ENCODE measurements at places on chromosomes 13 and 19. TPM values are rescaled to one million over a fixed set of nuclear protein-coding genes. Genes with fewer than 3 reads are reported as not detected.
A peak's percentile ranks its signal among the peaks of the same experiment; 100 is the strongest.

- DNase-seq, result no peak
These were observed 19.7 kb upstream of the CLN5 start for GRCh38 chr13:76971851-76972829.

DNA sequence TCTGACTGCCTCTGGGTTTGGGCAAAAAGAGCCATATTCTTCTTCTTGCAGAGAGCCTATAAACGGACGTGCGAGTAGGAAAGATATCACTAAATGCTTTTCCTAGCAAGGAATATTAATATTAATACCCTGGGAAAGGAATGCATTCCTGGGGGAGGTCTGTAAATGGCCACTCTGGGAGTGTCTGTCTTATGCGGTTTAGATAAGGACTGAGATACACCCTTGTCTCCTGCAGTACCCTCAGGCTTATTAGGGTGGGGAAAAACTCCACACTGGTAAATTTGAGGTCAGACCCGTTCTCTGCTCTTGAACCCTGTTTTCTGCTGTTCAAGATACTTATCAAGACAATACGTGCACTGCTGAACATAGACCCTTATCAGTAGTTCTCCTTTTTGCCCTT, 763.8 kb downstream of the SLITRK5 start:
- no peak for DNase-seq

DNA sequence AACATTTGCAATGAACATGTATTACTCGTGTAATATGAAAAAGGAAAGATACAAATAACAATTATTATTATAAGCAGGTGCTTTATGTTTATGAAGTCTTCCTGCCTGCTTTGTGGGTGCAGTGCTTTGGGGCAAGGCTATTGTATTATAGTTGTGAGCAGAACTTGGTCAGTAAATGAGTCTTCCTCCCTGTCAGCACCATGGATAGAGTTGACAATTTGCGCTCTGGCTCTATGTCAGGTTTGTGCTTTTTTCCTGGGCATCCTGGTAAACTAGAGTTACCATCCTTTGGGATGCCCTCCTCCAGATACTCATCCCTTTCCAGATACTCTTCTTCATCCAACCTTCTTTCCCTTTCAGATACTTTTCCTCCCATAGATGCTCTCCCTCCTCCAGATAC, 19.6 kb downstream of the ERICH6B start:
- DNase-seq, result no peak

DNA sequence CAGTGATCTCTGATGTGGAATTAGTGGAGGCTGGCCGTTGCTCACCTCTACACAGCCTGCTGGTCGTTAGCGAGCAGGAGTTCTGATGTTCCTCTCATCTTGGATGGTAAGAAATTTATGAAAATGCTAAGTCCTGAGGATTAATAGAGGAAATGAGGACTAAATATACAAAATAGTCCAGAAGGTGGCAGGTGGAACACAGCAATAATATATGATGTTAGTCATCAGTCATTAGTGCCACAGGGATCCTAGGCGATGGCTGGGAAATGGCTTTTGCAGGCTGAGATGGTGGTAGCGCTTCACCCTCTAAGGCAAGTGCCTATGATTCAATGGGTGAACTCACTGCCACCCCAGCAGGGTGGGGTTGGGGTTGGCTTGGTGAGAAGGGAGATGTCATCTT, 338.6 kb upstream of the TMTC4 start:
- DNase-seq, result no peak

GRCh38 chr13:27446986-27447583, 3.3 kb downstream of the MTIF3 start:
- no peak for DNase-seq

DNA sequence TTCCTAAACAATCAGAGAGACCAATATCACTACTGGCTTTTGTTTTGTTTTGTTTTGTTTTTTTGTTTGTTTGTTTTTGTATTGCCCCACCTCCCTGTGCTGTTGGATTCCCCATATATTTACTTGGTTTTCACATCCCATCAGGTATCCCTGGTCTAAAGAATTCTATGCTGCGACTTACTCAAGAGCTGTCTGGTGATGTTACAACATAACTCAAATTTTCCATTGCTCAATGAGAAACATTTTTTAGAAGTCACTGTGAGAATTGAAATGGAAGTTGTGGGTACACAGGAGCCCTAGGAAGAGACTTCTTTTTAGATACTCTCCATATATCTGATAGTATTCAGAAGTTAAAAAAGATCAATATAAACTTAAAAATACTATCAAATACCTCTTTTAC, 181.4 kb downstream of the KLF5 start:
- no peak for DNase-seq

DNA sequence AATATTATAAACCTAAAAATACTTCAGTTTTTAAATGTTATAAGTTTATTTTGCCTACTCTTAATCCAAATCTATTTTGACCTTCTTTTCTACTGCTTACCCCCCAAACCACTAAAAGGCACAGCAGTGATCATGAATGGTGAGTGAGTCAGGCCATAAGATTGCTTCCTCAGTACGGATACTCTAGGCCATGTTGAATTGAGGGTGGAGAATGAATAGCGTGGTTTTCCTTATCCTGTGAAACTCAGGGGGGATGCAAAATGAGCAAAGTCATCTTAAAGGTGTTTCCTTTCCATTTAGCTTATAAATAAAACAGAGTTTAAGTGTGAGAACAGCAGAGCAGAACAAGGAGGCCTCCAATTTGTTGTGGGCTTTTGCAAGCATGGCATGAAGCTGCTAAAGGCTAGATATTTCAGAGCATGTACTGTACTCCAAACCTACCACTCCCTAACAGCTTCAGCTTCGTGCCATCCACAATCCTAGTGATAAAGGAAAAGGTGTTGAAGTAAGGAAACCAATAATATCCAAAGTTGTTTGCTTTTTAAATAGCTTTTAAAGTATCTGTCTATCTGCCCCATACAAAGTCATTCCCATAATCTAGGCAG, 25.0 kb downstream of the SERPINE3 start:
- peak; percentile 40 for DNase-seq

GRCh38 chr13:105997581-105998550, 537.6 kb downstream of the EFNB2 start:
- no peak for DNase-seq

DNA sequence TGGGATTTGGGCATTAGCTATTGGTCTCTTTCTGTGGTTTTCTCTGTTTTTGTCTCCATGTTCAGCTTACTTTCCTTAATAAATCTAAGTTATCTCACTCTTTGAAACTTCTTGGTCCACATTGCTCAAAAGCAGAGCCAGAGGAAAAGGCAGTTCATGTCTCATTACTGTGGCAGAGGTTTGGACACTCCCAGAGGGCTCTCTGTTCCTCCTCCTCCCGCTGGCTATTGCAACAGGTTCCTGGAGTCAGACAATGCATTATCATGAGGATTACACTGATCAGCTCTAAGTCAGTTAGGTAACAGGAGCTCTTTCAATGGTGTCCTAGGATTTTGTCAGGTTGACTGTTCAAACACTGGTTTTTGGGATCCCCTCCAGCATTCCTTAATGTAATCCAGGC, 298.8 kb downstream of the NDFIP2 start:
- peak; percentile 32 for DNase-seq

GRCh38 chr13:19607523-19608078, 25.9 kb upstream of the MPHOSPH8 start:
- DNase-seq, result no peak

- no peak for DNase-seq
These were observed 8.1 kb upstream of the ZNF579 start for GRCh38 chr19:55588738-55589137.

DNA sequence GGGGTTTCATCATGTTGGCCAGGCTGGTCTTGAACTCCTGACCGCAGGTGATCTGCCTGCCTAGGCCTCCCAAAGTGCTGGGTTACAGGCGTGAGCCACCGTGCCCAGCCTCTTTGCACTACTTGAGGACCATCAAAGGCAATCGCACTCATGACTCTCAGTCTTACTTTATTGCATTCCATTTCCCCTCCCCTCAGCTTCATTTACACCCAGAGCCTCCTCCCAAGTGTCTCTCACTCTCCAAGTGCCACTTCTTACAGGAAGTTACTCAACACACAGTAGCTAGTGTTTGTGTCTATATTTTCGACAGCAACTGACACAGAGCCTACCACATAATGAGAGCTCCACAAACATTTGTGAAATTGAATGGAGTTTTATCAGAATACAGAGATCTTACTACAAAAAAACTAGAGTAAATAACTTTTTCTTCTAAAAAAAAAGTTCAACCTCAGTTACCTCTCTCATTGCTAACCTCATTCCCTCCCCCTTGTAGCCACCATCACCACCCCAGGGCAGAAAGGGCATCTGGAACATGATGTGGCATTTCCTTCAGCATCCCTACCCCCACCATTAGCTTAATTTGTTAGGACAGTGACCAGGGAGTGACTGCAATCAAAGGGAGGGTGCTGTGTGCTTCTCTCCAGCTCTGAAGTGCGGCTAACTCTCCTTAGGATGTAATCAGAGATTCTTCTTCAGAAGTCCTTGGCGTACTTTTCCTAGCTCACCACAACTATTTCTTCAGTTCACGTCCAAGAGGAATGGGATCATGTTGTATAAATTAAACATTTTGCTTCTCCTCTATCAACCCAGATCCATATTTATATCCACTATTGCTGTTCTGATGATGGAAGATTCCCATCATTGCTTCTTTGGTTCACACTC, 17.0 kb upstream of the RUBCNL start:
- DNase-seq, result no peak

DNA sequence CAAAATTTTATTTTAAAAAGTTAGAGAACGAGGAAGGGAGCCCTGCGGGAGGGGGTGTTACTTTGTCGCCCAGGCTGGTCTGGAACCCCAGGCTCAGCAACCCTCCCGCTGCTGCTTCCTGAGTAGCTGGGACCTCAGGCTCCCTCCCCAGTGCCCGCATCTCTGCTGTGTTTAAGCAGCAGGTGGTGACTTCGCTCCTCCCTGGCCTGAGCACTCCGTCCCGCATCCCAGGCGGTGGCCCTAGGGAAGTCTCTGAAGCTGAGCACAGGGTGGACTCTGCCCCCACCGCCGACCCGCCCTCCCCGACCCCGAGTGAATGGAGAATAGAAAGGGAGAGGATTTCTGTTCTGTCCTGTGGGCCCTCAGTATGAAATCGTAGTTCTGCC, 30.5 kb downstream of the ZNF701 start:
- no peak for DNase-seq

- no peak for DNase-seq
These were observed 597.2 kb downstream of the DIAPH3 start for GRCh38 chr13:59566561-59566960.

DNA sequence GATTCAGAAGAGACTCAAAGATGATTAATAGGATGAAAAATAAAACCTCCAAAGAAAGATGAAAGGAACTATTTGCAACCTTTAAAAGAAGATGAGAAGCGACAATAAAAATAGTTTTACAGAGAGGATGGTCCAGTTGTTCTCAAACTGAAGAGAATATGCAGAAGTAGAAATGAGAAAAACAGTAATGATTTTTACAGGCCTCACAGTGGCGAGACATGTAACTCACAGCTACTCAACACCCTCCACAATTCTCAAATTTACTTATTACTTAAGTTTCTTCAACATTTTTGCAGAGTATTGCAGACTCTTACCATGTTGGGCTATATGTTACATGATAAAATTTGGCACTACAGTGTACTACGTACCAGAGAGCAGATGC, 20.8 kb downstream of the NUFIP1 start:
- DNase-seq, result no peak

- DNase-seq, result no peak
These were observed 31.4 kb downstream of the FLT1 start for GRCh38 chr13:28463481-28463880.

DNA sequence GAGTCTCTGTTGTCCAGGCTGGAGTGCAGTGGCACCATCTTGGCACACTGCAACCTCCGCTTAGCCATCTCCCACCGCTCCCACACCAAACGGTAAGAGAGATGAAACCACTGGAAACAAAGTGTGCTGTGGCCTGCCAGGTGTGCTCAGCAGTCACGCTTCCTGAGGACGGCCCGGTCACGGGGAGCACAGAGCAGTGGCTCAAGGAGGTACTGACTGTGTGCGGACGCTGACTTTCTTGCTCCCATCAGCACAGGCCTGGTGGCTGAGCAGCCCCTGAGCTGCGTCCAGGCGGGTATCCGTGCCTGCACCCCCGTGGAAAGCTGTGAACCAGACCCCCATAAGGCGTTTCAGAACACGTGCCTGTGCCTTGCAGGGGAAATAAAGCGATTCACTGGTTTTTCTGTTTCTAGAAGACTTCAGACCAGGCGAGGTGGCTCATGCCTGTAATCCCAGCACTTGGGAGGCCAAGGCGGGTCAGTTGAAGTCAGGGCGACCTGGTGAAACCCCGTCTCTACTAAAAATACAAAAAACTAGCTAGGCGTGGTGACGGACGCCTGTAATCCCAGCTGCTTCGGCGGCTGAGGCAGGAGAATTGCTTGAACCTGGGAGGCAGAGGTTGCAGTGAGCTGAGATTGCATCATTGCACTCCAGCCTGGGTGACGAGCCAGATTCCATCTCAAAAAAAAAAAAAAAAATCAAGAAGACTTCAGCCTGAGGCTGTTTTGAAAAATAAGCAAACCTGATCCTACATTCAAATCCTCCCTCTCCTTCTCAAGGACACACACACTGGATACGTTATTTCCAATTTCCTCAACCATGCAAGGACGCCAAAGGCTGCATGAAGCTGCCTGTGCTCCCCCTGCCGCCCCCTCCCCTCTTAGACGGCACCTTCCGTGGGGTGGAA, 25.5 kb downstream of the ADPRHL1 start:
- DNase-seq, result peak; percentile 15

GRCh38 chr13:76667551-76667950, 218.7 kb downstream of the KCTD12 start:
- DNase-seq, result peak; percentile 48

Gene FBN3
- not detected for total RNA-seq

Gene KIR2DL3
- total RNA-seq, result not detected

Gene SULT2B1
- total RNA-seq, result not detected

Gene ARRDC5
- total RNA-seq, result not detected

Gene USHBP1
- not detected for total RNA-seq

Gene GPR12
- not detected for total RNA-seq

Gene MEIOSIN
- not detected for total RNA-seq

Gene ZNF534
- total RNA-seq, result not detected
